ENCODE measurements at places on chromosomes 5 and 9.

GRCh38 chr5:141040771-141041426, 10.3 kb upstream of the PCDHB1 start:
- DNase-seq = peak; percentile 92

GRCh38 chr9:132486706-132487350, 76.8 kb downstream of the CFAP77 start:
- DNase-seq = peak; percentile 12

- no peak for DNase-seq
Measured at GRCh38 chr9:114198249-114199040, 43.1 kb downstream of the COL27A1 start.

DNA sequence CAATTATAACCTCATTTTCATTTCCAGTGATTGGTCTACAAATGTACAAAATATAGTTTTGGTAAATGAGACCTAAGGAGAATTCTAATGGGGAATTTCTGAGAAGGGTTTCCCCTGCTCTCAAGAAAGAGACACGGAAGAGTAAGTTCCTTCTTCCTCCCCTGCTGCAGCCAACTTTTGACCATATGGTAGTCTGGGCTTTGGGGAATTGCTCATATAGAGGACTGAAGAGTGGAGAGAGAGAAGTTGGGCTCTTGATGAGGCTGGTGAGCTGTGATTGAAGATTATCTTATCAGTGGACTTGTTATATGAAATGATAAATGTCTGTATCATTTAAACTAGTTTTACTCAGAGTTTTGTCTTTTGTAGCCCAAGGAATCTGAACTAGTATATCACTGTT, 4.3 kb upstream of the LNPEP start:
- no peak for DNase-seq

DNA sequence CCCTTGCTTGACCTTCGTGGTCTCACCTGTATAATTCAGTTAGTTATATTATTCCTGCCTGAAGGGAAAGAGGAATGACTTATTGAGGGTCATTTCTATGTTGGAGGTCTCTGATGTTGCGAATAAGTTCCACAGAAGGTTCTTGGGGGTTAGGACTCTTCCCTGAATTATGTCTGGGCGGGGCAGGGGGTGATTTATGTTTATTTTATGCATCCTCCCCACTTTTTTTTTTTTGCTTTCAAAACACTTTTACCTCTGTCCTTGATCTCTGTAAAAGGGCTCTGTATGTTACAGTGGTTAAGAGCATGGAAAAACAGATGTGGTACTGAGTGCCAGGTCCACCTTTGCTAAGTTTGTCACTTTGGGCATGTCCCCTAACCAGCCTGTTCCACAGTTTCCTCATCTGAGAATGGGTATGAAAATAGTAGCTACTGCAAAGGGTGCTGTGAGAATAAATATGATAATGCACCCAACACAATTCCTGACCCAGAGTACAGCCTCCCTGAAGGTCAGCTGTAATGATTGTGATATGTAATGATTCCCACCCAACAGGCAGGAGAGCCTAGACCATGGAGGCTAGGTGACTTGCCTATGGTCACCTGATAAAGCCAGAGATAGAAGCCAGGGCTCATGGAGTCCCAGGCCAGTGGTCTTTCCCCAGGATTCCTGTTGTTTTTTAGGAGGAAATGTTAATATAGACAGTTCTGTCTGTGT, 54.8 kb downstream of the SLC22A5 start:
- DNase-seq = no peak

DNA sequence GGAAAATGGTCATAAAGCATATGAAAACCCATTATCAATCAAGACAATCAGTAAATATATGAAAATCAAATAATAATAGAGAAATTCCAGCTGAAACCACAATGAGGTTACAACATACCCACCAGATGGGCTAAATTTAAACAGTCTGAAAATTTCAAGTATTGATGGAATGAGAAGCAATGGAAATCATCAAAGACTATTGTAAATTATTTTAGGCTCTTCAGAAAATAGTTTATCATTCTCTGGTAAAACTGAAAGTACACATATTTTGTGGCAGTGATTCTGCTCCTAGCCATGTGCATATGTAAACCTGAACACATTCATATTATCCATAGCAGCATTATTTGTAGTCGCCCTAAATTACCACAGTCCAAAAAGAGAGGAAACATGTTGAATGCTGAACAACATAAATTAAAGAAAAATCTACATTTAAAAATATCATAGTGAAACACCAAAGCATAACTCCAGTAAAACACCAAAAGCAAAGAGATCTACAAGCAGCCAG, 215.3 kb downstream of the PRELID2 start:
- DNase-seq = no peak

- no peak for DNase-seq
Measured at GRCh38 chr9:3035579-3036332, 191.9 kb upstream of the PUM3 start.

- DNase-seq = peak; percentile 42
Measured at GRCh38 chr5:41925555-41925951, 472 bp downstream of the FBXO4 start.
